NCI-H1694 (cell line): ENCODE measurements at places on chromosomes 2 and 18.

- DNase-seq, result no peak
Measured at GRCh38 chr2:27400348-27401135, 8.8 kb downstream of the PPM1G start.

DNA sequence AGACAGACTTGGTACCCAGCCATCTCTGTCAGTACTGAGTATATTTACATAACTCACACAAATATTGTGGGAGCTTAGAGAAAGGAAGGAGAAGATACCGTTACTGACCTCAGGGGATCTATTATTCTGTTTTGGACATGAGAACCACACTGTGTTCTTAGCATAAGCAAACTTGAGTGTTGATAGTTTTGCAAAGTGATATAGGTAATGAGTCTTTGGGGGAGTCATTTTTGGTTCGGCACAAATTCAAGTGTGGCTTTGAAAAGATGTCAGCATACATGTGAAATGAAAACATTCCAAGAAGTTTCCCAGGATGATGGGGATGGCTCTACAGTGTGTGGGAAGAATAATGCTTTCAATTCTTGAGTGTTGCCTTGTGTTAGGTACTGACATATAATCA is 24.1 kb downstream of the SMARCAL1 start:
- DNase-seq, result no peak

DNA sequence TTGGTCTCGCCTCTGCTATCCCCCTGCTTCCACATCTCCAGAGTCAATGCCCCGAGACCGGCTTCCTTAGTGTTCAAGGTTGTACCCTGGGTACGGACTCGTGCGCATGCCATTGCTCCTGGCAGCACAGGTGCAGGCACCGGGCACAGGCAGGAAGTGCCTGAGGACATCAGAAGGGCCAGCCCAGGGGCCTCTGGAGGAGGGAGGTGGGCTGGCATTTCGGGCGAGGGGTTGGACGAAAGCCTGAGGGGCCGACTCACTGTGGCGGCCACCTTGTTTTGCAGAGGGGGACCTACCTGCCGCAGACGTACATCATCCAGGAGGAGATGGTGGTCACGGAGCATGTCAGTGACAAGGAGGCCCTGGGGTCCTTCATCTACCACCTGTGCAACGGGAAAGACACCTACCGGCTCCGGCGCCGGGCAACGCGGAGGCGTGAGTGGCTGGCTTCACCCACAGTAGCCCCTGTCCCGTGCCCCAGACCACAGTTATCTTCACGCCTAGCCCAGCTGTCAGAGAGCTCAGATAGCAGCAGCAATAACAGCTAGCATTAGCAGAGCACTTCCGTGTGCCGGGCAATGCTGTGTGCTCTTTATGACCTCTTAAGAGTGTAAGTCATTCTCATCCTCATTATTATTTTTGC is 12.5 kb downstream of the ITM2C start:
- DNase-seq, result no peak

- no peak for DNase-seq
Measured at GRCh38 chr2:177923323-177923722, 149.3 kb downstream of the PDE11A start.

GRCh38 chr2:191797500-191797899 is 49.4 kb downstream of the CAVIN2 start:
- no peak for DNase-seq

- no peak for DNase-seq
Measured at GRCh38 chr2:128290356-128290755, 28.3 kb downstream of the HS6ST1 start.

- DNase-seq, result no peak
Measured at GRCh38 chr2:152088006-152088405, 10.8 kb downstream of the CACNB4 start.

- no peak for DNase-seq
Measured at GRCh38 chr18:44946529-44947113, 265.9 kb downstream of the SETBP1 start.

DNA sequence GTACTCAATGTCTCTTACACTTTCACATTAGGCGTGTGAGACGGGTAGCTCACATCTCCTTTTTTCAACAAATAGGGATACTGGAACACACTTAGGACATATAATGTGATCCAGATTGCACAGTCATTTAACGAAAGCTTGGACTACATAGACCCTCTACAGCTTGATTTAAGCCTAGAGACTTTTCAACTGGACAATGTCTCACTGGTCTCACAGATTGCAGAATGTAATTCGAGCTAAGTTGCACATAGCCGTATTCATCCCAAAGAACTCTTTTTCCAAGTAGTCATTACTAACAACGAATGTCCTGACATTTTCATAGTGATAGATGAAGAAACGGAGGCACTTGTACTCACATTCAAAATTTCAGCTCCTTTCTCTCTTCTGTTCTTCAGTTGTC is 612.1 kb downstream of the ZEB2 start:
- no peak for DNase-seq

DNA sequence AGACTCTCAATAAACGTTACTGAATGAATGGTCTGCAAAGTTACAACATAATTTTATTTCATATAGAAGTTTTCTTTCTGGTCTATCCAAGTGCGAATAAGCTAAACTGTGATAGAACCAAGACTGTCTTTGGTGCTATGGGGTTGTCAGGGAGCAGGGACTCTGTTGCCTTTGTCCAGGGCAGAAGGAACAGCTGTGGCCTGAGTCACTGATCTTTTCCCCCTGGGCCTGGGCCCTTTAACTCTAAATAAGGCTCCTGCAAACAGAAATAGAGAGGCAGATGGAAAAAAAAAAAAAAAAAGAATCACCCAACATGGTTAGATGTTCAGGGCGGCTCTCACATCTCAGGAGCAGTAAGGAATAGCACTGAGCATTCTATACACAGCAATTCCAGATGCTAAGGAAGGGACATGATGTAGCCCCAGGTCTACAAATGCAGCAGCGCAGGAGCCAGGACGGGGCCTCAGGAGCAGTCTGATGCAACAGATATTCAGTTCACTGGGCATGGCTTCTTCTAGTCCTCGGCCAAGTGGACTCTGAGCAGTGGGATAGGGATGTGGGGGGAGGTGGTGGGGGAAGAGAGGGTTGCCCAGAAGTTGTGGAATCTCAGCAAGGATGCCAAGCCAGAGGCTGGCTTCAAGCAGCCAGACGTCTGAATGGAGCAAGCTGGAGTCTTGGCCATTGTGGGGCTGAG is 247.1 kb upstream of the SIX2 start:
- no peak for DNase-seq

- no peak for DNase-seq
Measured at GRCh38 chr2:164937864-164938401, 17.4 kb downstream of the SLC38A11 start.
